ENCODE measurements at places on chromosomes 7 and 10. TPM values are rescaled to one million over a fixed set of nuclear protein-coding genes. Genes with fewer than 3 reads are reported as not detected.
A peak's percentile ranks its signal among the peaks of the same experiment; 100 is the strongest.

DNA sequence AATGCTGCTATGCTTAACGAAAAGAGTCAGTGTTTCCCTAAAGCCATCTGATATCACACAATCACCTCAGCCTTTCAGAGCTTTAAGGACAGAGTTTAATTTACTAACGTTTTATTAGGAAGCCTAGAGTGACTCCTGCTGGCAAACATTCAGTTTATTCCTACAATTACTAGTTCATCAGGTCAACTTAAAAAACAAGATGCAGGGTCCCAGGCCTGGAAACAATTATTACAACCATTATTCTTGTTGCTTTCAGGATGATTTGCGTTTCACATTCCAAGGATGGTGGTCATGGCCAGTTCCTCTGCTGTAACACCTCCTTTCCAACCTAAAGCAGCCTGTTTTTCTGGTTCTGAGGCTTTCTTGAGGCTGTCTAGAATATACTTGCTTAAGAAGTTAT lies 1.5 kb upstream of the FAM53B start:
- H3K4me1 ChIP-seq, result peaks cover 28% of the 10 kb centered on the region
- peaks cover 2% of the 10 kb centered on the region for H3K36me3 ChIP-seq
- DNase-seq, result no peak
- no peak overlapping the region for H3K4me3 ChIP-seq
- peak overlapping the region; percentile 88 for H3K27ac ChIP-seq

CYP2C9 gene
- total RNA-seq, result not detected

DNA sequence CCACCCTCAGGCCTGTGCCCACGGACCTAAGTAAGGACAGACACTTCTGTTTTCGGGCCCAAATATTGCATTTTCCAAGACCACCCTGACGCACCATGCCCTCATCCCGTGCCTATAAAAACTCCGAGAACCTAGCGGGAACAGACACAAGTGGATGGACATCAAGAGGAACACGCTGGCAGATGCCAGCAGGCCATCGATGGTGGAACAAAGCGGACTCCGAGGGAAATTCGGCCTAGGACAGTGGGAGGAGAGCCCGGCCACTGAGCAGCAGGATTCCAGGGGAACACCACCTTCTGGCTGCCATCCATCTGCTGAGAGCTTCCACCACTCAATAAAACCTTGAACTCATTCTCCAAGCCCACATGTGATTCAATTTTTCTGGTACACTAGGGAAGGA lies 243.6 kb upstream of the ZWINT start:
- H3K4me1 ChIP-seq, result no peaks in the 10 kb centered on the region
- no peak for DNase-seq
- H3K36me3 ChIP-seq, result no peaks in the 10 kb centered on the region
- peaks cover 7% of the 10 kb centered on the region for H3K27me3 ChIP-seq
- H3K4me3 ChIP-seq, result no peak overlapping the region

TCAF2 gene
- total RNA-seq, result 2.3 TPM

PRKG1 gene
- 27.1 TPM for total RNA-seq

DNA sequence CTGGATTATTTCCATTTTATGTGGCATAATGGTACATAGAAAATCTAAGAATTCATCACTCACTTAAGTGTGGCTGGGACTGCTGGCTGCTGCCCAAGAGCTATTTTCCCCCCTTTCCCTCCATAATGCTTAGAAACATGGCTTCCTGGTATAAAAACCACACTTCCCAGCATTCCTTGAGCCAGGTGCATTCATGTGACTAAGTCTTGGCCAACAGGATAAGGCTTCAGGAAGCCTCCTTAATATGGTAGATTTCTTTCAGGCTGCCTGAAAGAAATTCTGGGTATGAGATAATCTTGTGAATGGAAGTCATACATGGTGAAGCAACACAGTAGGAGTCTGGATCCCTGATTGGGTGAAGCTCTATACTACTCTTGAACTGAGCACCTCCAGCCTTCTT lies 178.0 kb downstream of the JAZF1 start:
- H3K27ac ChIP-seq, result no peak overlapping the region
- no peak for DNase-seq
- H3K36me3 ChIP-seq, result no peaks in the 10 kb centered on the region
- peaks cover 18% of the 10 kb centered on the region for H3K4me1 ChIP-seq
- no peak overlapping the region for H3K4me3 ChIP-seq
- no peaks in the 10 kb centered on the region for H3K27me3 ChIP-seq

Measured in chondrocyte (in vitro differentiated cells).